ENCODE measurements at places on chromosomes 1 and 21.

DNA sequence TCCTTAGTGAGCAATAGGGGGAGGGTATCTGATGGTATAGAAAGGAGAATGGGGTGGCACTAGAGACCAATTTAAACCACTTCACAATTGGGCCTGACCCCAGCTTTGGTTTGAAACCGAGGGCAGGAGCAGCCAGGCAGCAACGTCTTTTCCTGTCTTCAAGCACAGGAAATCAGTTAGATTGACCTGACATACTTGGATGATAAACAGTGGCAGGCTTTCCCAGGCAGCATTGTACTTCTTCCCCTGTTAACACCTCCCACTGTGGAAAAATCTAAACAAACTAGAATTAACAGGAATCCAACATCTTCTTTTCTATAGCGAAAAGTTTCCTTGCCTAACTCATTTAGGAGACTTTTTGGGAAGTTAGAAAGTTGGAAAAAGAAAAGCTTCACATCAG is 40.6 kb downstream of the SELL start:
- no peak for DNase-seq

DNA sequence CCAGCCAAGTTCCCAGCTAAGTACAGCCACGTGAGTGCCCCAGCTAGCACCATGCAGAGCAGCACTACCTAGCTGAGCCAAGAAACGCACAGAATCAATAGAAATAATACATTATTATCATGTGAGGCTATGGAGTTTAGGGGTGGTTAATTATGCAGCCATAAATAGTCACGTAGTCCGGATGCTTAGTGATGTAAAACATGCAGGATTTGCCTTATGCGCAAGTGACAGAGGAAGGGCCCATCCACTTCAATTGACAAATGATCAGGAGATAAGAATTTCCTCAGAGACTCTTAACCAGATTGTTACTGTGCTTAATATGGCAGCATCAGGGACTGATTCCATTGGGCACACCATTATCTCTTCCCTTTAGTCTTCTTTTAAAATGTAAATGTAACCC is 44.8 kb upstream of the DUSP10 start:
- no peak for DNase-seq

- DNase-seq = peak; percentile 29
Measured at GRCh38 chr1:59967141-59967697, 40.6 kb upstream of the CYP2J2 start.

DNA sequence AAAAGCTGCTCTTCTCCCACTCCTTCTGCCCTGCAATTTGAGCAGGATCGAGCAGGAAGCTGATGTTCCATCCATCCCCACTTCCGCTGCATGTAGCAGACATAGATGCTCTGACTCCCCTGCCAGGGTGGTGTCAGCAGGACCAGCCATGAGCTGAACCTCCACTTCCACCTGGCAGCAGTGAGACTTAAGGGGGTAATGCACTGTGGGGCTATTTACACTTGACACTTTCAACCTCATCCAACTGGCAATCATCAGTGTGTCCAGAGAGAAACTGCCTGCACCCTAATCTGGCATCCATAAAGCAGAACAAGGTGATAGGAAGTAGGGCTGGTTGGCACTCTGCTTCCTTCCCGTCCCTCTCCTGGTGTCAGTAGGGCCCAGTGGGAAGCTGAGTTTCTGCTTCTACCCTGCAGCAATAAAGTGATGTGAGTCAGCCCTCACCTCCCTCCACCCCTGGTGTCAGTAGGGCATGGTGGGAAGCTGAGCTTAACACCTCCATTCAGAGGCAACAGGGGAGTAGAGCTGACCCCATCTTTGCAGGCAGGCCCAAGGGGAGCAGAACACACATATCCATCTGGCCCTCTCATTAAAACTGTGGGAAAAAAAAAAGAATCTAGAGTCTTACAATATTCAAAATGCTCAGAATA is 272.3 kb downstream of the PTPRU start:
- no peak for DNase-seq

- no peak for DNase-seq
Measured at GRCh38 chr1:109917051-109917767, 6.6 kb downstream of the CSF1 start.

DNA sequence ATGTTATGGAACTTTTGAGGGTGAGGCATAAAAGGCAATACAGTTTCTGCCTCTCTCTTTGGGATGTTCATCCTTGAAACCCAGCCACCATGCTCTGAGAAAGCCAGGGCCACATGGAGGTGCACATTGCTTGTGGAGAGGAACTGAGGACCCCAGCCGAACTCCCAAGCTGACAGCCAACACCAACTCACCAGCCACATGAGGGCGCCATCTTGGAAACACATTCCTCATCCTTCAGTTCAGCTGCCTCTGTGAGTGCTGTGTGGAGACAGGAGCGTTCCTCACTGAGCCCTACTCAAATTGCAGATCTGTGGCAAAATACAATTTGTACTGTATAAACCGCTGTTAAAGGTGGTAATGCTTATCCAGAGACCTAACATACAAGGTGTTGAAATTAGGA is 137.5 kb downstream of the GABPA start:
- no peak for DNase-seq

DNA sequence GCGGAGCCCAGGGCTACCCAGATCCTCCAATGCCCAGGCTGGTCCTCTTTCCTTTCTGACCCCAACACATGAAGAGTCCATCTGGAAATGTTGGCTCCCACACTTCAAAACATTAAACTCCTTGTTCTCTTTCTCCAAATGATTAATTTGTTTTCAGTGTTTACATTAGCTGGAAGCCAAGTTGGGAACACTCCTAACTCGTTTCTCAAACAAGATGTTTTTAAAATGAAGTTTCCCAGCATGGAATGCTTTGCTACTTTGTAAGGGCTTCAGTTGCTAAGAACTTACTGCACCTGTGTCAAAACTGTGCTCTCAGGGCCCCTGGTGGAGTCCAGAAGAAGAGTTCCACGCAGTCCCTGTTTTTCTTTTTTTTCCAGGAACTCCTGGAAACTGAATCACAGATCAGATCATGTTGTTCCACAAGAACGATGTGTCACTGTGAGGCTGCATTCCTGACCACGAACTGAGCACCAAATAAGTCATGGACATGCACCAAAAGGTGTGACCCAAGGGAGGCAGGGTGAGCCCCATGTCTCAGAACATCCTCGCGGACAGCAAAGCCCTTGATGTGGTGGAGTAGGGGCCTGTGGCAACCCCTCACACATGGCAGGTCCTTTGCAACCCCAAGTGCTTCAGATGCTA is 257.3 kb downstream of the KCNJ6 start:
- DNase-seq = peak; percentile 26

DNA sequence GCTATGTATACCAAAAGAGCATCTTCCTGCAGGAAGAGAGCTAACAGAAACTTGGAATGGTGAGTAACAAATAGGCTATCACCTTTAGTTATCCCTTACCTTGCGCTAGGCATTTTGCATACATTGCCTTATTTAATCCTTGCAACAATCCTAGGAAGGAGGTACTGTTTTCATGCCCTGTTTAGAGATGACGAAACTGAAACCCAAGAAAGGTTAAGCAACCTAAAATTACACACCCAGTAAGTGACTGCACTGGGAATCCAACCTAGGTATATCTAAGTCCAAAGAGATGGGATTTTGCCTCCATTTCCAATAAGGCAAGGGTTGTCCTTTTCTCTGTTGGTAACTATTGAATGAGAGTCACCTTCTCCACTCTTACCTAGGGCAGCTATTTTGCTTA is 144.5 kb downstream of the TM2D1 start:
- no peak for DNase-seq

GRCh38 chr1:36208978-36209703 is 15.1 kb upstream of the THRAP3 start:
- DNase-seq = no peak

Measured in eye (tissue), 1 donor.